ENCODE measurements at places on chromosomes 11 and 22.

GRCh38 chr11:92870196-92870832, 99.1 kb upstream of the MTNR1B start:
- no peak for DNase-seq

DNA sequence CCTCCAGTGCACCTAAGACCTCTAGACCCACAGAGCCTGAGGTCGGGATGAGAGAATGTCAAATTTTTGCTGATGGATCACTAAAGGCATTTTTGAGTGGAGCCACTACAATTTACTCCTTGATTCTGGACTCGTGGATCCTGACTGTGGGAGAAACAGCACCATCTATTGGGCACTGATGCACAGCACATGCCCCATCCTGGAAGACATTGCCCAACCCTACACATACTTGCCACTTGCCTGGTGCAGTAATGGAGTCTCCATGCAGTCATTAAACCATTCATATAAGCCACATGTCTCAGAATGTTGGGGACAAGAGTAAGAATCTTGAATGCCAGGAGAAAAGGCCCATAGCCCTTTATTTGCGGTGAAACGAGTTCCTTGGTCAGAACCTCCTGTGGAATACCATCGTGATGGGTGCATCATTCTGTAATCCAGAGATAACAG, 103.9 kb downstream of the GGTLC2 start:
- DNase-seq, result peak; percentile 19

- DNase-seq, result peak; percentile 75
These were observed 1.6 kb downstream of the MCAM start for GRCh38 chr11:119315131-119316015.

- no peak for DNase-seq
These were observed 187.6 kb upstream of the ANO3 start for GRCh38 chr11:26144291-26144690.

DNA sequence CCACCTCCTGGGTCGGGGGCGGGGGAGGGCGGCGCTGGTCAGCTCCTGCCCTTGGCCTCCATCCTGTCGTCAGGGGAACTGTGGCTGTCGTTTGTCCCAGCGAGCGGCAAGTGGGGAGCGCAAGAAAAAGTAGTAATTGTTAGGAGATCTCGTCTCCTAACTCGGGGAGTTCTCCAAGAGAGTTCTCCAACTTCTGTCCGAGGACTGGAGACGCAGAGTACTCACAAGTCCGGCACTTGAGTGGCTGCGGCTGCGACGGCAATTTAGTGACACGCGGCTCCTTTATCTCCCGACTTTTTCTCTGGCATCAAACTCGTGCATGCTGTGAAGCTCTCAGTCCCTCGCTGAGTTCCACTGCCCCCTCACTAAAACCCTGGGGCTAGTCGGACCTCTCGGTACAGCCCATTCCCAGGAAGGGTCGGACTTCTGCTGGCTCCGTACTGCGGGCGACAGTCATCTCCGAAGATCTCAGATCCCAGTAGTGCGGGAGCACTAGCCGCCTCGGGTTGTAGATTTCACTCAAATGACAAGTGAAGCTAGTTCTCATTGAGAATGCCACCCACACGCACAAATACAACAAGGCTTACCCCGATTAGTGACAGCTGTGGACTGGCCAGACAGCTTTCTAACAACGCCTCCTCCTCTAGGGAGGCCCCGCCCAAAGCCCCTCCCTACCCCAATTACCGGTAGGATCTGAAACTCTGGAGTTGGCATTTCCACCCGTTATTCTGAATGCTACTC, at the start of gene PGR:
Gene PGR (minus strand): TSS at position 611 of the 741 bp plus-strand sequence. CDS start 743 bp downstream, outside the sequence.
- DNase-seq, result no peak

GRCh38 chr11:108859510-108859909, 194.6 kb downstream of the DDX10 start:
- DNase-seq, result no peak

DNA sequence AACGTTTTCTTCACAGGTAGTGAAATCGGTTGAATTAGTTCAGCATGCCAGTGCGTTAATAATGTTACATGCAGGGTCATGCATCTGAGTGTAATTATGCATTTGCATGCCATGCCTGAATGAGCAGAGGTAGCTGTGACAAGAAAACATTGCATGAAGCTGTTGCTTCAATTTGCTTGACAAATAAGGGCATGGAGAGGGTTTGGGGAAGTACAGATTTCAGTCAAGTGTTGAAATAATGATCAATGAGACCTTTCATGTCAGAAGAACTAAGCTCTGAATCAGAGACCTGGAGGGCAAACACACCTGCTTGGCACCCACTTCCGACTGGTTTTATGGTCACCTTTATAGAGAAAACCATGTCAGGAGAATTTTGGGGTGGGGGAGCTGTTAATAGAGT, 221.4 kb downstream of the DBX1 start:
- no peak for DNase-seq

GRCh38 chr11:131511794-131512193, 141.4 kb downstream of the NTM start:
- peak; percentile 5 for DNase-seq

DNA sequence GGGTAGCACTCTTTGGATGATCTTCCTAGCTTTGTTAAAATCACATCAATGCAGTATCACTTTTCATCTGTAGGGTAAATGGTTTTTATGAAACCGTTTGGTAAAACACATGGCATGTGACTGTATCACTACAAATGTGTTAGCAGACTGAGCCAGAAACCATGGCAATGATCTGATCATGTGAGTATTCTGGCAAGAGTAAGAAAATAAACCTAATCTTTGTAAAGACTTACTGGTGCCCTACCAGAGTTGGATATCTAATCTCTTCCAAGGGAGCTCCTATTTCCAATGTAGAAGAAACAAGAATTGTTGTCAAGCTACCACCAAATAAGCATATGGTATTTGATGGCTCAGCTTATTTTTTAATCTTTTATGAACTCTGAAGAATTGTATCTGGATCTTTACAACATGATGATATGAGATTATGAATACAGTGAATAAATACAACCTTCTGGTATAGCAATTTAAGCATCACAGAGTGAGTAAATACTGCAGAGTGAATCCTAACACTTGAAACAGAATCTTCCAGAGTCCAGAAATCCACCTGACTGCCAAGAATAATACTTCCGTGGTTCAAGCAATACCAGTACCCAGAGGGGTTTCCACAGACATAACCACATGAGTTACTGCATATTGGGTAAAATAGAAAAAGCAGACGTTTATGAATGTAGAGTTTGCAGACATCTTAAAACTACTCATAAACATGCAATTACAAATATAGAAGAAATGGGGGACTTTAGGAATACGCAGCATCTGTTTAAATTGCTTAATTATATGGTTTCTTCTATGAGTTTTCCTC, 238.8 kb downstream of the TTC28 start:
- DNase-seq, result no peak

DNA sequence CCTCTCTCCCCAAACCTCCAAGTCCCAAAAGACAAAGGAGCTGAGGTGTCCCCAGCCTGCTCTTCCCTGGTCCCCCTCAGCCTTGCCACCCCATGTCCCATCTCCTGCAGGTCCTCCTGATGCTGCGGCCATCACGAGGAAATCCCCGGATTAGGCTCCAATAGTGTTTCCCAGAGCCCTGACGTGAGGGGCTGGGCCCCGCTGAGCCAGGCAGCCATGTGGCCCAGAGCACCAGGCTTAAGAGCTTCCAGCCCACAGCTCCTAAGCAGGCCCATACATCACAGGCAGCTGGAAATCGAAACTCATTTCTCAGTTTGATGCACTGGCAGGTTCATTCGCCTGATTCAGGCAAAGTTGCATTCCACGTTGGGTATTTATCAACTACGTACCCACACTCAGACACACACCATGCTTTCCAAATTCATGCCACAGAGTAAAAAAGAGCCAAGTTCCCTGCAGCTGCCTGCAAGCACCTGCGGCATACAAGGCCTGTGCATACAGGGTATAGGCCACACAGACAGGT, 114.2 kb downstream of the CHST1 start:
- no peak for DNase-seq

GRCh38 chr11:33835143-33835878, 56.6 kb downstream of the LMO2 start:
- DNase-seq, result no peak

DNA sequence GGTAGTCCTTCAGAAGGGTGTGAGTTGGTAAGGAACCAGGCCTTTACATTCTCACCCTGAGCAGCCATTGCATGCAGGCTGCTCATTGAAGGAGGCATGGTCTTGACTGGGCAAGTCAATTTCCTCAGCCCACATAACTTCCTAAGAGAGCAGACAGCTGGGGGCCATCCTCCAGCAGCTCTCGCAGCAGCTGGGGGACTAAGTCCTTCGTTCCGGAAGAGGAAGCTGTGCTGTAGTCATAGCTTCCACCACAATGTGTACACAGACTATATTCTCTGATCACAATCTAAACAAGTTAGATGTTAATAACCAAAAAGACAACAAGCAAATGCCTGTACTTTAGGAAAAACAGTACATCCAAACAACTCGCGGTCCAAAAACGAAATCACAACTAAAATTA, 30.1 kb upstream of the MPPED1 start:
- DNase-seq, result no peak

- DNase-seq, result no peak
These were observed 30.7 kb upstream of the LMO1 start for GRCh38 chr11:8294251-8294935.

DNA sequence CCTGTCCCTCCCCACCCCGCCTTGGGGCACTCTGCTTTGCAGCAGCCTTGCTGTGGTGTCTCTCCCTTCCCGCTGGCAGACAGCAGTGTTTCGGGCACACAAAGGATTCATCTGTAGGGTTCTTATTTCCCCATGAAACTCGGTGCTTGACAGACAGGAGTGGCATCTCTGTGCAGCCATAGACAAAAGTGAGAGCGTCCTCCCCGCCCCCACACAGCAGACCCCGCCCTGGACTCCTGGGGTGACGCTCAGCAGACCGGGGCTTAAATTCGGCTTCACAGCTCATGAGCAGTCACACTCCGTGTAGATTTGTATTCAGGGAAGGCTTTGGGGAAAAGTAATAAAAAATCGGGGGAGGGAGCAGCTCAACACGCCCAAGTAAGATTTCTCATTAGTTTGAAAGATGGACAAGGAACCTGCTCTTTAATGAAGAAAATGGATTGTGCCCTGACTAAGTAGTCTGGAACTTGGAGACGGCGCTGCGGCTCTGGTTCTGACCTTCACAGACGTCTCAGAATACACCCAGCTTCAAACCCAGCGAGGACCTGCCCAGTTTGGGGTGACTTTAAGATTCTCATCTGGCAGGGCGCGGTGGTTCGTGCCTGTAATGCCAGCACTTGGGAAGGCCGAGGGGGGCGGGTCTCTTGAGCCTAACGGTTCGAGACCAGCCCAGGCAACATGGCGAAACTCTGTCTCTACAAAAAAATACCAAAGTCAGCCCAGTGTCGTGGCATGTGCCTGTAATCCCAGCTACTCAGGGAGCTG, 136.0 kb downstream of the CACNA1I start:
- no peak for DNase-seq

DNA sequence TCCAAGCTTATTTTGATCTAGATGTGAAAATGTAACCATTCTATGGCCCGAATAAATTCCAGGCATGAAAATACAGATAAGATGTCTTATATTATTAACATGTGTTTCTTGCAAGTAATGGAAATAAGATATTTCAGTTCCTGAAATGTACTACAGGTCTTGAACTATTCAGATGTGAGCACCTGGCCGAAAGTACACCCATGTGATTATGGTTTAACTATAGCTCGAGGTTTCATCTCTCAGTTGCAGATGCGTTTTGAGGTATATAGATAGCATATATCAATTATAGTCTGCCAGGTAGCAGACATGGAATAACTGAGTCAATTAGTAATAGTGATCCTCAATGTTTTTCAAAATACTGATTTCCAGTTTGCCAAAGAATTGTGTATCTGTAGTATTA, 68.3 kb downstream of the DDIAS start:
- DNase-seq, result peak; percentile 36

DNA sequence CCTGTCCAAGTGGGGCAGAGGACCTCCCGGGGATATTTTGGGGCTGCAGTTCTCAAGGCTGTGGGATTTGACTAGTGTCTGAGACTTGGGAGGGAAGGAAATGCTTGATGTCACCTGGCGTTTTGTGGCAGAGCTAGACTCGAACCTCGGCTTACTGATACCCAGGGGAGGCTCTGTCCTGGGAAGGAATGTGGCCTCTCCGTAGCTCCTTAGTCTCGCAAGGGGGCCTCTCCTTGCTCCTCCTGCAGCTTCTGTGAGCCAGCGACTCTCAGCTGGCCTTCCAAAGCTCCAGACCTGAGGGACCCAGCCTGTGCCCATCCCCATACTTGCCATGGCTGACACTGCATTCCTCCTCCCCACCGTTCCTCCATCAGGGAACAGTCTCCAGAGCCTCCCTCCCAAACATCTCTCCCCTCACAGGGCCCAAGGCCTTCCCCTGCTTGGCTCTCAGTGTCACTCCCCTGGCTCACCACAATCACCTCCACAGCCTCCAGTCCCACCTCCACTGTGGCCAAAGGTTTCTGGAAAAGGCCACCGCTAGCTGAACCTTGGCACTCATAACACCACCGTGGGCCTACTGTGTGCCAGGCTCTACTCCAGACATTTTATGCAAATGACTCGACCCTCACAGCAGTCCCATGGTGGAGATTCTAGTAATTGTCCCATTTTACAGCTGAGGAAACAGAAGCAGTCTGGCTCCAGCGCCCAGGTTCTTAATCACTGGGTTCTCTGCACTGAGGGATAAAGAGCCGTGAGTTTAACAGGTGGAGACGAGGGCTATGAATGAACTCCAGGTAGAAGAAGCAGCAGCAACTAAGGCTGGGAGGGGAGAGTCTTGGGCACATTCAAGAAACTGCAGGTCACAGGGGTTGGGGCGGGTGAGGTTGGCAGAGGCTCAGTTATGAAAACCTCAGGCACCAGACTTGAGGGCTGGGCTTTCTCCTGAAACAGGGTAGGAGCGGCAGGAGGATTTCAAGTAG, 12.1 kb downstream of the P2RY2 start:
- DNase-seq, result no peak

DNA sequence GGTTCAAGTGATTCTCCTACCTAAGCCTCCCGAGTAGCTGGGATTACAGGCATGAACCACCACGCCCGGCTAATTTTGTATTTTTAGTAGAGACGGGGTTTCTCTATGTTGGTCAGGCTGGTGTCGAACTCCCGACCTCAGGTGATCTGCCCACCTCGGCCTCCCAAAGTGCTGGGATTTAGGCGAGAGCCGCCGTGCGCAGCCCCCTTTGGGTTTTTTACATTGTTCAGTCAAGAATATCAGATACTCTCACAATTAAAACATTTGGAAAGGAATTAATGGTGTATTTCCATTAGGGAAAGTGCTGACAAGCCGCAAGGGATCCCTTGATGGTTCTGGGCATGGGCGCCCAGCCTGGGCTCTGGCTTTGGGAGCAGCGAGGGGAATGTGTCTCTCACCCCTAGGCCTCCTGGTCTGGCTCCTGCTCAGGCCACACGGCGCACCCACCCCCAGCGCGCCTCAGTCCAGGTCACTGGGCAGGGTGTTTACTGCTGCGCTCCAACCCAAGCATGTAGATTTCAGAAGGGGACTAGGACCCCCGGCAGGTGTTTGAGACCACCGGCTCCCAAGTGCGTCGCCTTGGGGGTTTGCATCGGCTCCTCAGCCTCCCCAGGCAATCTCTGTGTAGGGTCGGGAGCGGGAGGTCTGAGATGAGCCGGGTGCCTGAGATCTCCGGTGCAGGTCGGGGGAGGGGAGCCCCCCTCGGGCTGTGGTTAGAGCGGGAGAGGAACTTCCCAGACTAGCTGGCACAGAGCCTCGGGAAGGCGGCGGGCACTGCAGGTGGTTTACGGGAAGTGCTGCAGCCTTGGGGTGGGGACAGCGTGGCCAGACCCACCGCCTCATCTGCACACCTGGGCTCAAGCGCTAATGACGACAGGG, 809 bp upstream of the IRF7 start:
- DNase-seq, result no peak
